PC-3 (cell line): ENCODE measurements at places on chromosomes 5 and 9. TPM values are rescaled to one million over a fixed set of nuclear protein-coding genes. Genes with fewer than 3 reads are reported as not detected.

The PPP2R2B gene
- 2.4 TPM in 1 of 2 replicates, not detected in the other for total RNA-seq

GRCh38 chr9:69319324-69320025 is 5.5 kb upstream of the ENTREP1 start:
- H3K4me1 ChIP-seq = 0 out of 2 replicates have a peak, but pooled peaks cover 3% of the 10 kb centered on the region
- no peak overlapping the region for H3K4me3 ChIP-seq
- no peak overlapping the region for H3K27ac ChIP-seq
- DNase-seq = no peak

DNA sequence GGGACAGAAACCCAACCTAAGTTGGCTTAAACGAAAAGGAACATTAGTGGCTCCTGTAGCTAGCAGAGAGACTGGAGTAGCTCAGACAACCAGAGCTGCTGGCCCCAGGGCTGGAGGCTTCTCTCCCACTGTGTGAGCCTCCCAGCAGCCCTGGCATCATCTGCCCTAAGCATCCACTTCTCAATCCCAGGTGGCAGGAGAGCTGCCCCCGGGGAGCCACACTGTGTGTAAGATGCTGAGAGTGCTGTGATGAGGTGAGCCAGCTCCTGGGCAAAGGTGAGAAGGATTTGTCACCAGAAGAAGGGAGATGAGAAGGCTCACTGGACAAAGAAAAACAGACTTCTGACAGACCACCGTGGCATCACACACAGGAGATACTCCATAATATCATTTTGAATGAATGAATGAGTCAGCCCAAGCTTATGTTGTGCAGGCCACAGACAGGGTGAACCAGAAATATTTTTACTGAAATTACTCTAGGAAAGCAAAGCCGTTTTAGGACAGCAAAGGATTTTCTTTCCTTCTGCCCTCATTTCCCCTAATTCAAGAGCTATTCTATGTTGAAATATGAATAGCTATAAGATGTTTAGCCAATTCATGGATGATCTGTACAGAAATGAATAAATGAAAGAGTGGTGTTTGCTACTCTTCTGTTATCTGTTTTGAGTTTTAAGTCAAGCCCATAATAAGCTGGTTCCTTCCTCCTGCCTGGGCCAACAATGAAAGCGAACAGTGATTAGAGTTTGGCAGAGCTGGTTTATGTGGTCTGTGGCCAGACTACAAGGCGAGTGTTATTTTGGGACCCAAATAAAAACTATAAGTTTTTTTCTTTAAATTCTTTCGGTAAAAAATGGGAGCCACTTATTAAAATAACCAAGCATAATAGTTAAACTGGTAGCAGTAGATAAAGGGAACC is 57.4 kb upstream of the ECM2 start:
- no peaks in the 10 kb centered on the region for H3K36me3 ChIP-seq
- no peak for DNase-seq
- H3K27ac ChIP-seq = no peak overlapping the region
- H3K4me1 ChIP-seq = no peaks in the 10 kb centered on the region

DNA sequence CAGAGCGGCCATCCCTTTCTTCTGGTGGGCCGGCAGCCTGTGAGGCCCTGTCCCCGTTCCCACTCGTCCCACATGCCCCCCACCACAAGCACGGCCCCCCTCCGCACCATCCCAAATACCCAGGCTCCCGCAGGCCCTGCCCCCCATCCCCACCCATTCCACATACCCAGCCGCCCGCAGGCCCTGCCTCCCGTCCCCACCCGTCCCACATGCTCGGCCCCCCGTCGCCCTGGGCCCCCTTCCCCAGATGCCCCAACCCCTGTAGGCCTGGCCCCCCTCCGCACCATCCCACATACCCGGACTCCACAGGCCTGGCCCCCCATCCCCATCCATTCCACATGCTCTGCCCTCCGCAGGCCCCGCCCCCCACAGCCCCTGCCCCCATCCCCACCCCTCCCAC is 11.5 kb downstream of the SLC6A19 start:
- no peaks in the 10 kb centered on the region for H3K27me3 ChIP-seq
- no peaks in the 10 kb centered on the region for H3K36me3 ChIP-seq
- DNase-seq = no peak
- H3K4me1 ChIP-seq = no peaks in the 10 kb centered on the region
- H3K4me3 ChIP-seq = no peak overlapping the region

DNA sequence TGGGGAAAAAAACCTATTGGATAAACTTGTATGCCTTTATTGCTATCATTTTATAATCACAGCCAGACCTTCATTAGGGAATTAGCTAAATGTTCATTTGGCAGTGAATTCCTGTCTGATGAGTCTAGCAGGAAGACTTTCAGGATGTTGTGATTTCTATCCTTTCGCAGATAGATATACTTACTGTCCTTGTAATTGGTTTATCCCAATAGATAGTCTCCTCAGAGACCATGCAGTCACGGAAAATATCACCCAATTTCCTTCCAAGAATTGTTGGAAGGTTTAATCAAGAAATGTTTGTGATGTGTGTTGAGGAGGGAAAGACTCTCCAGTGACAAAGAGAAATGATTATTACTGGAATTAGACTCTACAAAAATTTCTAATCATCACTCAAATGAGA is 1937.9 kb upstream of the WWC1 start:
- no peak overlapping the region for H3K27ac ChIP-seq
- no peaks in the 10 kb centered on the region for H3K36me3 ChIP-seq
- DNase-seq = no peak
- H3K4me1 ChIP-seq = no peaks in the 10 kb centered on the region
- no peaks in the 10 kb centered on the region for H3K27me3 ChIP-seq
